ENCODE measurements at places on chromosomes 11 and 22.
A peak's percentile ranks its signal among the peaks of the same experiment; 100 is the strongest.

DNA sequence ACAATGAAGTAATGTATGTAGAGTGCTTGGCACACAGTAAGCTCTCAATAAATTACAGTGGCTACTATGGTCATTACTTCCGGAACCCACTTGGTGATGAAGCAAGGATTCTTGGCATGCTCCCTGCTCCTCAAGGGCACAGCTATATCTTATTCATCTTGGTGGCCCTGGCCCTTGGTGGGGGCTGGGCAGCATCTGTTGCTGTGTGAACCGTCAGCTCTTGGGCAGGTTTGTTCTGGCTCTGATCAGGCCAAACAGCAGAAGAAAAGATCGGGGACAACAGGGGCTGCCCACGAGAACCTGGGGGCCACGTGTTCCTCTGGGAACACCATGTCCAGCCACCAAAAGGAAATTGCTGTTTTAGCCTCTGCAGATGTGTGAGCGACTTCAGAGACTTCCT is 136.9 kb upstream of the SYT13 start:
- H3K36me3 ChIP-seq, result no peaks in the 10 kb centered on the region
- H3K27ac ChIP-seq, result no peak overlapping the region
- no peak for DNase-seq

GRCh38 chr22:39503630-39504029 is 1.5 kb downstream of the MIEF1 start:
- H3K36me3 ChIP-seq, result peaks cover 40% of the 10 kb centered on the region
- no peak overlapping the region for H3K27ac ChIP-seq
- H3K27me3 ChIP-seq, result no peaks in the 10 kb centered on the region

DNA sequence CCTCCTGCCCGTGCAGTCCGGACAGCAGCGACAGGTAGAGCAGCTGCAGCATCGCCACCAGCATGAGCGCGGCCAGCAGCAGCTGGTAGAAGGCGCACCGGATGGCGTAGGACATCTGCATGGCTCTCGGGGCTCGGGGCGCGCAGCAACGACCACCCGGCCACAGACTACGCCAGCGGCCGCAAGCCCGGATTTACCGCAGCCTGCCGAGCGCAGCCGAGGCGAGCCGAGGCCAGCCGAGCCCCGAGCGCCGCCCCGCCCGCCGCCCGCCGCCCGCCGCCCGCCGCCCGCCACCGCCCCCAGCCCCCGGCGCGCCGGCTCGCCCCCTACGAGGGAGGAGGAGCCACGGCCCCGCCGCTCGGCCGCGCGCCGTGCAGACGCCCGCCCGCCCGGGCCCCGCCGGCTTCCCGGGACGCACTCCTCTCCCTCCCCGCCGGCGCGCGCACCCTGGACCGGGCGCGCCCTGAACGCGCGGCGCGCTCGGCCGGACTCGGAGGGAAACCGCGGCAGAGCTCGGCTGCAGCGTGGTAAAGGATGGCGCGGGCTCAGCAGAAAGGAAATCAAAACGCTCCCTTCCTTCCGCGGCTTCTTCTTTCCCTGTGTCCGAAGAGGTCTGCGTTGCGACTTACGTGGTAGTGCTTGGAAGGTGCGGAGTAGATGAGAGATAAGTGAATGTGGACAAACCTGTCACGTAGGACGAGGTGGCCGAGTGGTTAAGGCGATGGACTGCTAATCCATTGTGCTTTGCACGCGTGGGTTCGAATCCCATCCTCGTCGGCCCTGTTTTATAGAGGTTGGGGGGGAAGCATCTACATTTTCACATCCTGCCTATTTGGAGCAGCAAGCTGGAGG is at the start of gene B4GAT1:
Gene B4GAT1 (minus strand): TSS at position 205 of the 852 bp plus-strand sequence. CDS start 84 bp downstream, at position 121.
- DNase-seq, result peak; percentile 77
- peaks cover 55% of the 10 kb centered on the region for H3K4me1 ChIP-seq
- no peaks in the 10 kb centered on the region for H3K27me3 ChIP-seq
- H3K36me3 ChIP-seq, result peaks cover 2% of the 10 kb centered on the region

GRCh38 chr22:29737251-29738117 is 17.7 kb downstream of the CABP7 start:
- H3K4me3 ChIP-seq, result no peak overlapping the region
- H3K27me3 ChIP-seq, result no peaks in the 10 kb centered on the region
- H3K36me3 ChIP-seq, result peaks cover 57% of the 10 kb centered on the region
- no peak overlapping the region for H3K27ac ChIP-seq
- peak; percentile 22 for DNase-seq

DNA sequence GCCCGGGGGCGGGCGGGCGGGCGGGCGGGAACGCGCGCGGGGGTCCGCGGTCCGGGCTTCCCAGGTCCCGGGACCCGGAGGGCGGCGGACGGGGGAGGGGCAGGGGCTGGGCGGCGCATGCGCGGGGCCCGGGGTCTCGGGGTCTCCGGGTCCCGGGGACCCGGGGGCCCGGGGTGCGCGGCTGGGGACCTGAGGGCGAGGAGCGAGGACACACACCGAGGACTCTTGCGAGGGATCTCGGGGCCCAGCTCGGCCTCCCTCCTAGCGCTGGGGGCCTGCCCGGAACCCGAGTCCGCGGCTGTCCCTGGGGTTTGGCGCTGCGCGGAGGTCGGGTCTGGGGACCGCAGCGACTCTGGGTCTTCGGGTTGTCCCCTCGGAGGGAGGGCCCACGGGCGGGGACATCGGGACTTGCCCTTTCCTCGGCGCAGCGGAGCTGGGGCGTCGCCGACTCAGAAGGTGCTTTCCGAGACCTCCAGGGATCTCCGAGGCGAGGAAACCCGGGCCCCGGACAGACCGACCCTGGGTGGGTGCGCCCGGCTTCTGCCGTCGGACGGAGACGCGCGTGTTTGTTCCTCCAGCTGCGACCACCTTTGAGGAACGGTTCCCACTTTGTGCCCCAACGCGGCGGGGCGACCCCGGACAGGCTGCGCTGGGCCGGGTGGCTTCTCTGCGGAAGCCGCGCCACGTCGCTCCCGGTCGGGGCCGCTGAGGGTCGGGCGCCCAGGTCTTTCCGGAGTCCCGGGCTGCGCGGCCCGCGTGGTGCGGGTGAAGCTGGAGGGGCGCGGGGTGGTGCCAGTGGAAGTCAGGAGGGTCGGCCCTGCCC is 540 bp downstream of the PPARA start:
- H3K4me3 ChIP-seq, result peak overlapping the region; percentile 84
- H3K36me3 ChIP-seq, result peaks cover 20% of the 10 kb centered on the region
- peak overlapping the region; percentile 92 for H3K27ac ChIP-seq
- H3K27me3 ChIP-seq, result no peaks in the 10 kb centered on the region
- H3K4me1 ChIP-seq, result peaks cover 86% of the 10 kb centered on the region

DNA sequence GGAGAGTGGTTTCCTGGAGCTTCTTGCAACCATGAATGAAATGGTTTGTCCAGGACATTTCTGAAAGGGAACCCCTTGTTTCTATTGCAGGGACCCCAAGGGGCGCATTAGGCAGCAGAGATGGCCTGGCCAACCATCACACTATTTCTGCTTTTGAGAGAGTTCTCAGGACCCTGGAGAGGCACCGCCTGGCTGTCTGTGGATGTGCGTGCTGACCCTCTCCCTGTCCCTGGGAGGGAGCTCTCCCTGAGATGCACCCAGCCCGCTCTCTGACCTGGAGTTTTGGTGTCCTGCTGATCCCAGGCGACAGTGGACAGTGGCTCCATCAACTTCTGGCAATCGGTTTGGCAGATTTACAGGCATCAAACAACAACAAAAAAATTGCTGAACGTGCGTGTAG is 80.3 kb upstream of the SLC22A12 start:
- H3K4me3 ChIP-seq, result no peak overlapping the region
- no peak overlapping the region for H3K27ac ChIP-seq
- H3K27me3 ChIP-seq, result peaks cover 96% of the 10 kb centered on the region
- H3K4me1 ChIP-seq, result no peaks in the 10 kb centered on the region
- no peaks in the 10 kb centered on the region for H3K36me3 ChIP-seq

DNA sequence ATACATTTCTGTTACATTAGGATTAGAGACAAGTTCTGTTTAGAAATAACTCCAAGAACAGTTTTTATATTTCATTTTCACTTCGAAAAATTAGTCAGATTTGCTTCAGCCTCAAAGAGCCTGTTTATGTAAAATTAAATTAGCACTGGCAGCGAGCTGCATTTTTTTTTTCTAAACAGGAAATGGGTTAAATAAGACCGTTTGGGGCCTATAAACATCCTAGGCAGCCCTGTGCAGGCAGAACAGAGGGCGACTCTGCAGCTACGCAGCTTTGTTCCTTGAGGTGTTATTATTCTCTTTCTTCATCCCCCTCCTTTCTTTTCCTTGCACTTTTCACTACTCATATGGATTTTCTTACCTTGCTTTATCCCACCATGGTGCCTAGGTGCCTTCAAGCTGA is 48.7 kb downstream of the CWC15 start:
- peaks cover 50% of the 10 kb centered on the region for H3K4me1 ChIP-seq
- H3K4me3 ChIP-seq, result no peak overlapping the region
- no peak for DNase-seq
- H3K27me3 ChIP-seq, result peaks cover 2% of the 10 kb centered on the region
- no peaks in the 10 kb centered on the region for H3K36me3 ChIP-seq

DNA sequence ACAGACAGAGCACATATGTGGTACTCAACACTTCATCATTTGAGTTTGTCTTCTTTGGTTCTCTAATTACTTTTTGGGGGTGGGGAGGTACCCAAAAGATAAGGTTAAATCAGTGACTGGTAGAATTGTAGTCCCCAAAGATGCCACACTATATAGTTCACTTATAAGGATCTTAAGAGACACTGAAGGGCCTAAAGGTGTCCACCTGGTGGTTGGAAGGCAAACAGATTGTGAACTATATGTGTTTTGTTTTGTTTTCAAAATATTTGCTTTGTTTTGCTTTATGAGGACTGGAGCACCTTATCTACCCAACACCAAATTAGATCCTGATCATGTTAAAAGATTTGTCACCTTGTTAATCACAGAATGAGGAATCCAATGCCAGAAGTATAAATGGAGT is 136.1 kb downstream of the DCDC1 start:
- H3K36me3 ChIP-seq, result no peaks in the 10 kb centered on the region
- H3K27ac ChIP-seq, result no peak overlapping the region
- no peak overlapping the region for H3K4me3 ChIP-seq
- no peak for DNase-seq
- no peaks in the 10 kb centered on the region for H3K27me3 ChIP-seq
- no peaks in the 10 kb centered on the region for H3K4me1 ChIP-seq

DNA sequence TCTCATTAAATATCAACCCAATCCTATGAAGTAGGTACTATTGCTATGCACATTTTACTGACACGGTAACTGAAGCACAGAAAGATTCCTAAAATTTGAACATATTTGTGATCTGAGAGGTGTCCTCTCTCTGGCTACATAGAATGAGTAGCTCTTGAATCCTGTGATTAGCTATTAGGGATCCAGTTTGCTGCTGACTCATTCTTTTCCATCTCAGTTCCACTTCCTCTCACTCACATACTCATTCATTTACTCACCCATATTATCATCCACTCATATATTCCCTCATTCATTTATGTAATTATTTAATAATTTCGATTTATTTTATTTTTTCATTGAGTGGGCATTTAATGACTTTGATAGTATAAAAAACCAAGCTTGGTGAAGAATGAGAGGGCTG is 42.7 kb downstream of the OR5B17 start:
- H3K4me3 ChIP-seq, result no peak overlapping the region
- H3K4me1 ChIP-seq, result no peaks in the 10 kb centered on the region
- H3K27me3 ChIP-seq, result no peaks in the 10 kb centered on the region

- peaks cover 35% of the 10 kb centered on the region for H3K36me3 ChIP-seq
- no peak for DNase-seq
- peaks cover 31% of the 10 kb centered on the region for H3K4me1 ChIP-seq
- no peaks in the 10 kb centered on the region for H3K27me3 ChIP-seq
- no peak overlapping the region for H3K4me3 ChIP-seq
These were observed 23.5 kb upstream of the L3MBTL2 start for GRCh38 chr22:41181349-41182241.

GRCh38 chr11:57584341-57584740 is 13.1 kb upstream of the SERPING1 start:
- DNase-seq, result no peak
- H3K27me3 ChIP-seq, result peaks cover 9% of the 10 kb centered on the region
- no peak overlapping the region for H3K4me3 ChIP-seq
- H3K4me1 ChIP-seq, result no peaks in the 10 kb centered on the region
- H3K36me3 ChIP-seq, result no peaks in the 10 kb centered on the region
- H3K27ac ChIP-seq, result no peak overlapping the region

DNA sequence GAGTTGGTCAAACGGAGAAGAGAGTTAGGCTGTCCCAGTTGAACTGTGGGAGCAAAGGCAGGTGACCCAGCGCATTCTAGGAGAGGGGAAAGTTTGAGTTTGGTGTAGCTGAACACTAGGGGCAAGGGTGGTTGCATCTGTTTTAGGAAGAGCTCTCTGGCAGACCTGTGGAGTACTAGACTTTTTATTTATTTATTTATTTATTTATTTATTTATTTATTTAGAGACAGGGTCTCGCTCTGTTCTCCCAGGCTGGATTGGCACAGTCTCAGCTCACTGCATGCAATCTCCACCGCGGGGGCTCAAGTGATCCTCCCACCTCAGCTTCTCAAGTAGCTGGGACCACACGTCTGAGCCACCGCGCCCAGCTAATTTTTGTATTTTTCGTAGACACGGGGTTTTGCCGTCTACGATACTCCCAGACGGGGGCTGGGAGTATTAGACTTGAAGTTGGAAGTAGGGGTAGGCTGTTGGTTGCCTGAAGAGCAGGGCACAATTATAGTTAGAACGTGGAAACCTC is 950 bp upstream of the ACER3 start:
- peak overlapping the region; percentile 93 for H3K27ac ChIP-seq
- H3K4me3 ChIP-seq, result no peak overlapping the region
- DNase-seq, result peak; percentile 15
- H3K27me3 ChIP-seq, result no peaks in the 10 kb centered on the region

GRCh38 chr11:6900327-6900999 is 8.2 kb upstream of the OR2D2 start:
- H3K27ac ChIP-seq, result no peak overlapping the region
- H3K36me3 ChIP-seq, result no peaks in the 10 kb centered on the region
- no peak overlapping the region for H3K4me3 ChIP-seq
- no peaks in the 10 kb centered on the region for H3K27me3 ChIP-seq

DNA sequence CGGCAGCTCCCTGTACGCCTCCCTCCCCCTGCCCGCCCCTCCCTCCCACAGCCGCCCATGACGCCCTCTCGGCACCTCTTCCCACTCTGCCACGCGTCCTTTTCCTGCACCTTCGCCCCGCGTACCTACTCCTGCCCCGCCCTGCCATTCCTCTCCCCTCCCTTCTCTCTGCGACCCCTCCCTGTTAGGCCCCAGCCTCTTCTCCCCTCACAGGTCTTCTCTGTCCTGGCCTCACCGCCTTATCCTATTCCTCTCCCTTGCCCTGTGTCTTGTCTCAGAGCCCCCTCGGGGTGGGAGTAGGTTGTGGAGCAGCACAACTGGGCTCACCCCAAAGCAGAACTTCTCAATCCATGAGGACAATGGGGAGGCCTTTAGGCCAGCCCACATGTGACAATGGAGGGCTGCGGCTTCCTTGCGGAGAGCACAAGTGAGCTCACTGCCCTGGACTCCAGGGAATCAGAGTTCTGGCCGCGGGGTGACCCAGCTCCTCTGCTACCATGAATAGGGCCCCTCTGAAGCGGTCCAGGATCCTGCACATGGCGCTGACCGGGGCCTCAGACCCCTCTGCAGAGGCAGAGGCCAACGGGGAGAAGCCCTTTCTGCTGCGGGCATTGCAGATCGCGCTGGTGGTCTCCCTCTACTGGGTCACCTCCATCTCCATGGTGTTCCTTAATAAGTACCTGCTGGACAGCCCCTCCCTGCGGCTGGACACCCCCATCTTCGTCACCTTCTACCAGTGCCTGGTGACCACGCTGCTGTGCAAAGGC is 539 bp downstream of the SLC35C1 start:
- peak overlapping the region; percentile 88 for H3K4me3 ChIP-seq
- peaks cover 67% of the 10 kb centered on the region for H3K4me1 ChIP-seq
- peak overlapping the region; percentile 94 for H3K27ac ChIP-seq
- H3K27me3 ChIP-seq, result no peaks in the 10 kb centered on the region
- H3K36me3 ChIP-seq, result peaks cover 24% of the 10 kb centered on the region
